Hematopoietic multipotent progenitor cell treated with erythropoietin and hydrocortisone succinate and interleukin-3 and kit ligand, for 6 days (in vitro differentiated cells): ENCODE measurements at places on chromosomes 4 and X.

- DNase-seq, result no peak
These were observed 243.1 kb upstream of the APOOL start for GRCh38 chrX:84760560-84760959.

- no peak for DNase-seq
These were observed 37.3 kb downstream of the RRAGB start for GRCh38 chrX:55754861-55755294.

- DNase-seq, result peak; percentile 28
These were observed 658.5 kb downstream of the DACH2 start for GRCh38 chrX:86806786-86807185.

DNA sequence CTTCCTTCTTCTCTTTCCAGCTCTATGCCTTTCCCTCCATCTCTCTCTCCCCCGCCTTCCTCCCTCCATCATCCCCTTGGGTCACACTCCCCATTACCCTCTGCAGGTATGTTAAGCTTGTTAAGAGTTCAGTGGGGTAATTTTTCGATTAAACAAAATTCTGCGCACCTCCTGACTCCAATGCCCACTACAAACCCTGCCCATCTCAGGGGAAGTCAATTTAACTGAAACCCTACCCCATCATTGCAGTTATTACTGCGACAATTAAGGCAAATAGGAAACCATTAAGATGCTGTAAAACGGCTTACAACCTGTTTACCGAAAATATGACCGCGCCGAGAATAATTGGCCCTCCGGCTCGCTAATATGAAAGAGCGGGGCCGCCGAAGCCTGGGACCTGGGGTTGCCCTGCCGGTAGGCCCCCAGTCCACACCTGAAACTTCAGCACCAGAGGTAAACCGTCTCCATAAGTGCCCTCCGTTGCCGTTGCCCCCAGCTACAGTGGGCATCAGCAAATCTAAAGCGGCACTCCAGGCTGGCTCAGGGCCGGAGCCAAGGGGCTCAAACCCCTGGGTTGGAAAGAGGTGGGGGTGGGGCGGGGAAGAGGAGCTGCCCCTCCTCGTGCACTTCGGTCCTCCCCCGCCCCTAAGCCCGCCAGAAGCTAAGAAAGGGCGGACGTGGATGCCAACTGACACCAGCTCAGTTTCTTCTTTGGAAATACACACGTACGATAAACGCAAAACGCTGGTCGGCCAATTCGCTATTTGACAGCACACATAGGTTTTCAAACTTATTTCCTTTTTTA lies 4.8 kb downstream of the ARX start:
- DNase-seq, result no peak

GRCh38 chr4:89369581-89369980 lies 62.0 kb upstream of the GPRIN3 start:
- DNase-seq, result no peak

GRCh38 chr4:139017861-139018260 lies 2.3 kb downstream of the NOCT start:
- peak; percentile 28 for DNase-seq

DNA sequence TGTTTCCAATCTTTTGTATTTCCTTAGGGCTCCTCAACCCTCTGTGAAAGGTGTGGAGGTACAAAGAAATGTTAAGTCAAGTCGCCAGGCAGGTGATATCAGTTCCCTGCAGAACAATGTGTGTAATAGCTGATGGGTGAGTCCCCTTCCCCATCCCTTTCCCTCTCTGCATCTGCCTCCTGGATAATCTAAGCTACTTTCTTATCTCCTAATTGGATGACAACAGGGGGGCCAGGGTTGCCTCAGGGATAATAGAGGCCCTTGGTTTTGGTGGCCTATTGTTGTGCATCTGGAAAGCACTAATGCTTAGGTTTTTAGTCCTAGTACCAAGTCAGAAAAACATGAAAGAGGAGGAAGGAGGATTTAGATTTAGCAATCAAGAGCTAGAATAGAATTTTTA lies 29.1 kb downstream of the MAGED1 start:
- DNase-seq, result no peak

DNA sequence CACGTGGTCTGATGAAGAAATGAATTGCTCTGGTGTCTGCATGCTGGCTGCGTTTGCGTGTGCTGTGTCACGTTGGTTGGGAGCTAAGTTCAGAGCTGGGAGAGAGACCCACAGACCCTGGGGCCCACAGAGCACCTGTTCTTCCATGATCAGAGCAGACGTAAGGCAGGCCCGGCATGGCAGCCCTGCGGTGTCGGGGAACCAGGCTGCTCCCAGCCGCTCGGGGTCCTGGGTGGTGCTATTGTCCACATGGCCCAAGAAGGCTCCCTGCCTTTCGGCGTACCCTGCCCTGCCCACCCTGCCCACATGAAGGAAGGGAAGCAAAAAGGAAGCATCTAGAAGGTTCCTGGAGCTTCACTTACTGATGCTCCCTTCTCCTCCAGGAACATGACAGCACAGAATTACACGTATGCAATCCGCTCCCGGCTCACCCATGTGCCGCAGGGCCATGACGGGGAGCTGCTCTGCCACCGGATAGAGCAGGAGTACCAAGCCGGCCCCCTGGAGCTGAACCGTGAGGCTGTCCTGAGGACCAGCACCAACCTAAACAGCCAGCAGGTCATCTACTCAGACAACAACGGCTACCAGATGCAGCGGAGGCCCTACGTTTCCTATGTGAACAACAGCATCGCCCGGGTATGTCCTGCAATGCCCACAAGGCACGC lies 30.9 kb upstream of the MRFAP1 start:
- no peak for DNase-seq

GRCh38 chr4:89762311-89762710 lies 74.7 kb downstream of the SNCA start:
- no peak for DNase-seq

GRCh38 chrX:46953137-46953527 lies 40.9 kb downstream of the JADE3 start:
- no peak for DNase-seq

GRCh38 chr4:151407466-151408379 lies 1.3 kb upstream of the FHIP1A start:
- peak; percentile 53 for DNase-seq

DNA sequence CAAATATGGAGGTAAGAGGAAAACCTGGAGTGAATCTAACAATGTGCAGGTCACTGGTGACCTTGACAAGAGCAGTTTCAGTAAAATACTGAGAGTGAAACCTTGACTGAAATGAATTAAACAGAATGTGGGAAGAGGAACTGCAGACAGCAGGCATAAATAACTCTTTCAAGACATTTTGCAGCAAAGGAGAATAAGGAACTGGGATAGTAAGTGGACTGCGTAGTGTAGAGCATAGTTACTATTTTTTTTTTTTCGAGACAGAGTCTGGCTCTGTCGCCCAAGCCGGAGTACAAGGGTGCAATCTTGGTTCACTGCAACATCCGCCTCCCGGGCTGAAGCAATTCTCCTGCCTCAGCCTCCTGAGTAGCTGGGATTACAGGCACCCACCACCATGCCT lies 24.0 kb downstream of the RBMX start:
- no peak for DNase-seq

- DNase-seq, result no peak
These were observed 146.2 kb upstream of the HHIP start for GRCh38 chr4:144499777-144500176.
